ENCODE measurements at places on chromosomes 12 and 14. TPM values are rescaled to one million over a fixed set of nuclear protein-coding genes. Genes with fewer than 3 reads are reported as not detected.

The RDH16 gene
- under 0.01 TPM for total RNA-seq

The SERPINA6 gene
- total RNA-seq, result not detected

The KRT8 gene
- total RNA-seq, result 18.6 TPM

The SLCO1C1 gene
- under 0.01 TPM for total RNA-seq

The CLECL1 gene
- not detected for total RNA-seq

All from regular cardiac myocyte (primary cell).